C1 segment of cervical spinal cord (tissue), 14 donors: ENCODE measurements at places on chromosomes 16 and 17.

GRCh38 chr17:18185832-18186626 is 2.4 kb downstream of the ALKBH5 start:
- DNase-seq, result no peak

DNA sequence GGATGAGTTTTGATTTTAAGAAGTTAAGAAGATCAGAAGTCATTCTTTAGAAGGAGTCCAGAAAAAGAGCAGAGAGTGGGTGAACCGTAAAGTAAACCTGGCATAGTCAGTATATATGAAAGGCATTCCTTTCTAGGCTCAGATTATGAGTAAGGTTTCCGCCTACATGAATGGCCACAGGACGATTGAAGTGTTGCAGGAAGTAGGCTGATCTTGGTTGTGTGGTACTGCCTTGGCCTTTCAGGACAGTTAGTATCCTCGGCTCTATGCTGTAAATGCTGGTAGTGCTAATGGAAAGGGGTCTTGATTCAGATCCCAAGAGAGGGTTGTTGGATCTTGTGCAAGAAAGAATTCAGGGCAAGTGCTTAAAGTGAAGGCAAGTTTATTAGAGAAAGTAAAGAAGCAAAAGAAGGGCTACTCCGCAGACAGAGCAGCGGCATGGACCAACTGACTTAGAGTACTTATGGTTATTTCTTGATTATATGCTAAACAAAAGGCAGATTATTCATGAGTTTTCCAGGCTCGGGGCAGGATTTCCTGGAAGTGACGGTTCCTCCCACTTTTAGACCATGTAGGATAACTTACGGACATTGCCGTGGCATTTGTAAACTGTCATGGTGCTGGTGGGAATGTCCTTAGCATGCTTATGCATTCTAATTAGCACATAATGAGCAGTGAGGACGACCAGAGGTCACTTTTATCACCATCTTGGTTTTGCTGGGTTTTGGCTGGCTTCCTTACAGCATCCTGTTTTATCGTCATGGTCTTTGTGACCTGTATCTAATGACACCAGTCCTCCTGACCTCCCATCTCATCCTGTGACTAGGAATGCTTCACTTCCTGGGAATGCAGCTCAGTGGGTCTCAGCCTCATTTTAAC is 164.8 kb downstream of the SNX29 start:
- DNase-seq, result no peak

DNA sequence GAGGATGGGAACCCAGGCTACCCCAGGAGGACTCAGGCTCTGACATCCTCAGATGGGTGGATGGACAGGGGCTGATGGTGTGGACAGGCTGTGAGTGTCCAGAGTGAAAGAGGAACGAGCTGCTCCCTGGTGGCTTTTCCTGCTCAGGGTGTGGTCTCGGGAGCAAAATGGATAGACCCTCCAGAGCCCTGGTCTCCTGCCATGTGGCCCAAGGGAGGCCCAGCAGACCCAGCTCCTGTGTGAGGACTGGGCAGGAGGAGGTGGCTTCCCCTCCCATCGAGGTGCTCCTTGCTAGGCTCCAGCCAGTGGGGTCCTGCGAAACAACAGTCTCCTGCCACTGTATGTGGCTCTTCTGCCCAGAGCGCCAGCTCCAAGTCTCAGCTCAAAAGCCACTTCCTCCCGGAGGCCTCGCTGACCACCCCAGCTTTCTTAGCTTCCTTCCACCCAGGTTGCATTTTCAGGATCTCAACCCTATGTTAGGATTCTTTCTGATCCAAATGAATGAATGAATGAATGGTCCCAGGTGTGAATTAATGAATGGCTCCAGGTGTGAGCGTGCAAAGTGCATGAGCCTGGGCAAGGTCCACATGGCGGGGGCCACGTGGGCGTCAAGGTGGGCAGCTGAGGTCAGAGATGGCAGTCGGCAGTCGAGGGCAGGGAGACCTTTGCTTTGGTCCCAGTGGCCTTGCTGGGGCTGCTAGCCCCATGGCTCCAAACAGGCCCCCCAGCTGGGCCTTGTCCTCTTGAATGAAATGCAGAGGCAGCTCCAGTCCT is 120.3 kb upstream of the CIBAR2 start:
- no peak for DNase-seq

DNA sequence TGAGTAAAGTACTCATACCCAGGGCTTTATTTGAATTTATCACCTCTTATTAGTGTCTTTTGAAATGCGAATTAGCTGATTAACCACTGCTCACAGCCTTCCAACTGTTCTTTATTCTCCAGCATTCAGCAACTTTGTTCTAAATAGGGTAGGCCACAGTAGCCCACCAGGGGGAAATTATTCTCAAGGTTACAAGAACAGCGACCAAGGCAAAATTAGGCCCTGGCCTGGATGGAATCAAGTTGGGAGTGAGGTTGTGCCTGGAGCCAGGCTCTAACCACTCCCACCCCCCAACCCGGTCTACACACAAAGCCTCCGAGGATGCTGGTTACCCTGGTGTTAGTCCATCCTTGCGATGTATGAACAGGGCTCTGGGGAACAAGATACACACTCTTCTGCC is 245.5 kb downstream of the STX8 start:
- DNase-seq, result no peak

DNA sequence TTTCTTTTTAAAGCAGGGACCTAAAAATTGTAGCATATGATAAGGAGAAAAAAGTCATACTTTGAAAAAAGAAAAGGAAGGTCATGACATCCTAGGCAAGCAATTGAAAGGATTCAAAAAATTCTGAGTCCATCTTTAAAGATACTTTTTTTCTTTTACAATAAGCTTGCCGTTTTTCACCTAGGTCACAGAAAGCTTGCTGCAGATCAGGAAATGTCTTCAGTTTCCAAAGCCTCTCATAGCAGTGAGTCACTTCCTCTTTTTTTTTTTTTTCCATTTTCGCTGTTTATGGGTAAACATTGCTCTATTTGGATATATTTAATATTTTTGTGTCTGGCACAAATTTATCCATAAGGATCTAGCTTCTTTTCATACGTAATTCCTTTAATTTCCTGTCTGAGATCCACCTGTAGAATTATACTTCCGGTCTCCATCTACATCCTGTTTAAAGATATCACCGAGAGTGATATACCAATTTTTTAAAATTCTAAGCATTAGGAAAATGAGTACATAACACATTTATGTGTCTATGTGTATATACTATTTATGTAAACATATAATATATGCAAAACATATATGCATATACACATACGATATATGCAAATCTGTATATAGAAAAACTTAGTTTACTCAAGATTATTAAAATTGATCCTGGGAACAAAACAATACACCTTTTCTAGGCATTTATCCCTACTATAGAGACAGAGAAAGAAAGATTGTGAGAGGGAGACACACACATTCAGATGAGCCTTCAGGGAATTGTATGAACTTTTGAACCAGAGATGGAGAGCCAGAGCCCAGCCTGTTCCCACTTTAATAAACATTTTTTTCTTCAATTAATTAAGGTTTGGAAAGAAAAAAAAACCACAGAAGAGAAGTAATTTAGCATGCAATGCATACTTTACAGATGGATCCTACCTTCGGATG is 134.4 kb downstream of the SKAP1 start:
- no peak for DNase-seq

GRCh38 chr16:68083861-68084503 is 1.2 kb upstream of the NFATC3 start:
- no peak for DNase-seq

GRCh38 chr17:18182110-18182977 is 1.3 kb upstream of the ALKBH5 start:
- no peak for DNase-seq

GRCh38 chr16:24027466-24027865 is 191.7 kb downstream of the PRKCB start:
- DNase-seq, result no peak

DNA sequence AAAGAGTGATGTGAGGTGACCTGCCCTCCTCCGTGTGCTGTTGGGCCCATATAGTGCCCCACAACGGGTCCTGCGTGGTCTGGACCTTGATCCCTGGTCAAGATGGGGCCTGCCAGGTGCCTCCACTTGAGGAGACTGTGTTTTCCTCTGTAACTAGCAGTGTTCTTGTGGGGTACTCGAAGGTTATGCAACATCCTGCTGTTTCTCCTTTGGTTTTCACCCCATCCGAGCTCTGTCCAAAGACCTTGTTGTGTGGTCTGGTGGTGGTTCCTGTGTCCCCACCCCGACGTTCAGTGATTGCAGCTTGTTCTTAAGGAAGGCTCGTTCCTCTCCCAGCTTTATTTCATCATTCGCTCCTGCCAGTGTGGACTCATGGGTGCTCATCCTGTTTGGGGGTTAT is 38.7 kb upstream of the ZNF750 start:
- DNase-seq, result no peak

GRCh38 chr16:3716831-3717234 is 491 bp downstream of the TRAP1 start:
- no peak for DNase-seq

DNA sequence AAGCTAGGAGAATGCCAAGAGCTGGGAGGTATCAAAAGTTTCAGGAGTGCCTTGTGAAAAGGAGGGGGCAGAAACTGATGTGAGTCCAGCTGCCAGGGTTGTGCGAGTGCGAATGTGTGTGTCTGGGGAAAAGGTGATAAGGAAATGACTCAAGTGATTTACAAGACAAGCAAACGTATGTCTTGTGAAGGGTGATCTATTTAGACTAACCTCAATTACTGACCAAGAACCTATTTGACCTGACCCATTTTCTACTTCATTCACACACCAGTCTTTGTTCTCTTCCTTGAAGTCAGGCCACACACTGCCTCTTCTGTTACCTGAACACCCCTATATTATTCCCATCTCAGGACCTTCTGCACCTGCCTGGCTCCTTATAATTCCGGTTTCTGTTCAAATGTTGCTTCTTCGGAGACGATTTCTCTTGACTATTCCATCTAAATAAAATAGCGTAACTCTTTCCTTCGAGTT is 1.0 kb downstream of the GDE1 start:
- no peak for DNase-seq

DNA sequence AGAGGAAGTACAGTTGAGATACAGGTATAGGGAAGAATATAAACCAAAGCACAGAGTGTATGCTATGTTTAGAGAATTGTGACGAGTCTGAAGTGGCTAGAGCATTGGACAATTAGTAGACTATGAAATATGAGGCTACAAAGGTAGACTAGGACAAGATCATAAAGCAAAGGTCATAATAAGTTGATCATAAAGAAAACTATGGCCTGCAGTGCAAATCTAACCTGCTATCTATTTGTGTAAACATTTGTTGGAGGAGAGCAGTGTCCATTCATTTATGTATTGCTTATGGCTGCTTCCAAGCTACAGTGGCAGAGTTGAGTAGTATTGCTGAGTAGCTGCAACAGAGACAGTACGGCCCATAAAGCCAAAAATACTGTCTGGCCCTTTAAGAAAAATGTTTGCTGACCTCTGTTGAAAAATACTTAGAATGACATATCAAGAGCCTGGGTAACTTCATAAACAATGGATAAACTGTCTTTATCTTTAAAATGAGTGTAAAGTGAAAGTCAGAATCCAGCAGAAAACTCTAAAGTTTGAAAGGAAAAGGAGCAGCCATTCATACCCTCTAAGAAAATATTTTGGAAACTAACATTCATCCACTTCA is 14.5 kb upstream of the OR1E2 start:
- DNase-seq, result no peak

DNA sequence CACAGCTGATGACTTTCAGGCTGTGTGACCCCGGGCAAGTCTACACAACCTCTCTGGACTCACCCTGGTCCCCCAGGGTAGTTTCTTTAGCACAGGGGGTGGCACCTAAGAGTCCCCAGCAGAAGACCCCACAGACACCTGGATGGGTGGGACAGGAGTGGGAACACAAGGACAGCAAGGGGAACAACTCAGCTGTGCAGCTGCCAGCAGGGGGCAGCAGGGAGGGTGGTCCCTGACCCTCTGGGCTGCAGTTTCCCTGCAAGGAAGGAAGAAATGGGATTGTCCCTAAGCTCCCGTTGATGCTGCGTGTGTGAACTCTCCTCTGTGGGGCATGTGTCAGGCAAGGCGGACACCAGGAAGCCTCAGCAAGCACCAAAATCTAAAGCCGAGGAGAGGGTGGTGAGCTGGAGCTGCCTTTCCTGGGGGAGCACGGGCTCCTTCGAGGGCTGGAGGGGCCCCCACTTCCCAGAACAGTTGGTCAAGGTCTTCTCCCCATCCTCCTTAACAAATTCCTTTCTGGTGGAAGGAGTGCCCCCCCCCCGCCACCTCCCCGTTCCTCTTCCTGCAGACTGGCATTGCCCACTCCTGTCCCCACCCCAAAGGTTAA is 24.1 kb upstream of the CDH5 start:
- no peak for DNase-seq

DNA sequence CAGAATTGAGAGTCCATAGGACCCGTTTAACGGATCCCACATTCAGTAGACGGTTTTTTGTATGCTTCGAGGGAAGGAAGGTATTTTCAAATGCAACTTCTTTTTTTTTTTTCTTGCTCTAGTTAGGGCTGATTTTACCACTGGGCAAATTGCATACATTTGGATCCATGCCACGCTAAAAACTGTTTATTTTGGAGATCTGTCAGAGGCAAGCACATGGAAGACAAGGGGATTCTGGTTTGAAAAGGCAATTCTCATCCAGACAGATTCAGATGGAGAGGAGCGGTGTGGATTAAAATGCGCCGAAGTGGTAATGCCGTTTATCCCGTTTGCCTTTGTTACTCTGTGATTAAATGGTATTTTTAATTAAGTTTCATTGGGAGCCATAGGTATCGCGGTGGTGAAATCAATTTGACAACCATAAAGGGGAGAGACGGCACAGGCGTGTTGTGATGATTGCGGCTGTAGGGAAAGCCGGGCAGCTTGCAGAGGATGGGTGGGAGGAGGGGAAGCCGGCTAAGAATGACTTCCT is 170.4 kb downstream of the IRX3 start:
- no peak for DNase-seq

GRCh38 chr17:74165797-74166365 is 37.6 kb upstream of the RPL38 start:
- no peak for DNase-seq

DNA sequence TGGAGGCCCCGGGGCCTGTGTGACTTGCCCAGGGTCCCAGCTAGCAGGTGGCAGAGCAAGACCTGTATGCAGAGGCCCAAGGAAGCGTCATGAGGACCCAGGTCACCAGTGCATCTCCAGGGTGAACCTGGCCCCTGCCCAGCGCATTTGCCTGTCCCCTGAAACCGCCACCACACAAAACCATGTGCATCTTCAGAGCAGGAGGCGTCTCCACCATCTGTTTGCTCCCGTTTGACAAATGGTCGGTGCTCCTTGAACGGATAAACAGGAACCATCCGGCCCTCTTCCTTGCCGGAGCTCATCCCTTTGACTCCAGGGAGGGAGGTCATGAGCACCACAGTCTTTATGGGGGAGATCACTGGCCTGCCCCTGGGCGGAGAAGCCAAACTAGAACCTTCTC is 62.5 kb downstream of the JPH3 start:
- DNase-seq, result no peak
